ENCODE measurements at places on chromosomes 11 and 22.
A peak's percentile ranks its signal among the peaks of the same experiment; 100 is the strongest.

DNA sequence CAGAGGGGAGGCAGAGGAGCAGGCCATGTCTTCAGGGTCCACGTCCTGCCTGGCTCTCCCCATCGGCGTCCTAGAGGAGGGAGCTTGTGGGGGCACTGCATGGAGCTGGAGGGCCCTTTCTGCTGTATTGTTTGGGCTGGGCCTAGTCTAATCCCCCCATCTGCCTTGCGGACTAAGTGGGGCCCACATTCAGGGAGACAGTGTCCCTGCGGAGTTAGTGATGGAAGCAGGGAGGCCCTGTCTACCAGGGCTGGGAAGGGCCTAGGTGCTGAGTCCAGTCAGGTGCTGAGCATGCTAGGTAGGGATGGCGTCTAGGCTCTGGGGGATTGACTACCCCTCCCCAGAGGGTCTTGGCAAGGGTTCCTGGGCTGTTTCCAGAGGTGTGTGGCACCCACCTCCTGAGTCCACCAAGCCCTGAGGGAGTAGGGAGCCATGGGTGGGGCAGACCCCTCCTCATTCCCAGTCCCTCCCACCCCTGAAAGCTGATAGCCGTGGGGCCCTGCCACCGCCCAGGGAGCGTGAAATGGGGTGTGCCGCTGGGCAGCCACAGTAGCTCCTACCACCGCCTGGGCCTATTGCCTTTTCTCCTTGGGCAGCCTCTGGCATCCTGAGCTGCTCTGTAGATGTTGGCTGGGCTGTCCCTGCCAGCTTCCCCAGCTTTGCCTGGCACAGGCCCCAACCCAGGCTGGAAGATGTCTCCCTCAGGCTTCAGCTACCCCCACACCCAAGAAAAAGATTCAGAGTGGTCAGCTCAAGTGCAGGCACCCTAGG is 1.9 kb upstream of the POLD4 start:
- DNase-seq = no peak

GRCh38 chr11:8689726-8690255 is 7.2 kb downstream of the RPL27A start:
- DNase-seq = no peak

DNA sequence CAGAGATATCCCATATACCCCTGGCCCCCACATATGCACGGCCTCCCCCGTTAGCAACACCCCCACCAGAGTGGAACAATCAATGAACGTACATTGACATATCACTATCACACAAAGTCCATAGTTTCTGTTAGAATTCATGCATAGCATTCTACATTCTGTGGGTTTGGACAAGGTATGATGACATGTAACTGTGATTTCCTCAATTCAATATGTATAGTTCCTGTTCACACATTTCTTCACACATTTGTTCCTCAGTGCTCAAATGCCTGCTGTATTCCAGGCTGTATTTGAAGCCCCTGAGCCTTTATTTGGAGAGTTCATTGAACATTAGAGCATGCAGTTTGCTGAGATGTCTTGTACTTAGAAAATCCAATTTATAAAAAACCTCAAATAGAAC is 69.9 kb downstream of the PTPRJ start:
- no peak for DNase-seq

GRCh38 chr22:38873469-38874411 is 1.7 kb upstream of the CBX6 start:
- DNase-seq = peak; percentile 58

GRCh38 chr22:37961062-37961461 is 7.6 kb downstream of the POLR2F start:
- no peak for DNase-seq
